Dermis lymphatic vessel endothelial cell (primary cell): ENCODE measurements at places on chromosomes 5 and 9. TPM values are rescaled to one million over a fixed set of nuclear protein-coding genes. Genes with fewer than 3 reads are reported as not detected.

Gene CEL
- total RNA-seq: 0.09 TPM in 1 of 2 replicates, not detected in the other

Gene TEX48
- total RNA-seq: not detected in 2 replicates

Gene P4HA2
- total RNA-seq: 27.7 and 46.3 TPM in 2 replicates

Gene NUTM2G
- total RNA-seq: not detected in 2 replicates

Gene ATG12
- 31.1 and 38.0 TPM in 2 replicates for total RNA-seq

Gene ACSL6
- total RNA-seq: 0.65 and 1.7 TPM in 2 replicates

Gene IL13
- total RNA-seq: not detected in 2 replicates

Gene ZNF454
- 0.09 and 0.11 TPM in 2 replicates for total RNA-seq

Gene GMCL2
- not detected in 2 replicates for total RNA-seq

Gene SLC4A9
- total RNA-seq: not detected in 2 replicates

Gene SLCO6A1
- not detected in 2 replicates for total RNA-seq

Gene FIBCD1
- not detected in 2 replicates for total RNA-seq

Gene CD14
- total RNA-seq: 1.3 and 1.6 TPM in 2 replicates

Gene SPATA31A3
- total RNA-seq: not detected in 2 replicates

Gene SHB
- 14.2 and 21.0 TPM in 2 replicates for total RNA-seq

Gene QRFP
- not detected in 2 replicates for total RNA-seq

Gene UNC5A
- total RNA-seq: 0.22 and 0.26 TPM in 2 replicates

Gene ANKRD55
- total RNA-seq: 2.9 and 3.0 TPM in 2 replicates

Gene ST8SIA4
- total RNA-seq: 6.9 and 9.4 TPM in 2 replicates

Gene NDUFA8
- 29.9 and 38.8 TPM in 2 replicates for total RNA-seq

Gene NR2F1
- total RNA-seq: 63.1 and 74.9 TPM in 2 replicates

Gene HAVCR1
- total RNA-seq: not detected in 2 replicates

Gene CNTNAP3
- 86.4 and 88.0 TPM in 2 replicates for total RNA-seq

Gene TAF11L5
- total RNA-seq: not detected in 2 replicates

Gene ANKRD33B
- 1.9 and 2.0 TPM in 2 replicates for total RNA-seq
